Activated B cell treated with CpG ODN at 0.5 μM for 24 hours (primary cell): ENCODE measurements at places on chromosomes 4 and X.
A peak's percentile ranks its signal among the peaks of the same experiment; 100 is the strongest.

GRCh38 chr4:82715731-82716617, 82.6 kb downstream of the SCD5 start:
- no peak for DNase-seq

DNA sequence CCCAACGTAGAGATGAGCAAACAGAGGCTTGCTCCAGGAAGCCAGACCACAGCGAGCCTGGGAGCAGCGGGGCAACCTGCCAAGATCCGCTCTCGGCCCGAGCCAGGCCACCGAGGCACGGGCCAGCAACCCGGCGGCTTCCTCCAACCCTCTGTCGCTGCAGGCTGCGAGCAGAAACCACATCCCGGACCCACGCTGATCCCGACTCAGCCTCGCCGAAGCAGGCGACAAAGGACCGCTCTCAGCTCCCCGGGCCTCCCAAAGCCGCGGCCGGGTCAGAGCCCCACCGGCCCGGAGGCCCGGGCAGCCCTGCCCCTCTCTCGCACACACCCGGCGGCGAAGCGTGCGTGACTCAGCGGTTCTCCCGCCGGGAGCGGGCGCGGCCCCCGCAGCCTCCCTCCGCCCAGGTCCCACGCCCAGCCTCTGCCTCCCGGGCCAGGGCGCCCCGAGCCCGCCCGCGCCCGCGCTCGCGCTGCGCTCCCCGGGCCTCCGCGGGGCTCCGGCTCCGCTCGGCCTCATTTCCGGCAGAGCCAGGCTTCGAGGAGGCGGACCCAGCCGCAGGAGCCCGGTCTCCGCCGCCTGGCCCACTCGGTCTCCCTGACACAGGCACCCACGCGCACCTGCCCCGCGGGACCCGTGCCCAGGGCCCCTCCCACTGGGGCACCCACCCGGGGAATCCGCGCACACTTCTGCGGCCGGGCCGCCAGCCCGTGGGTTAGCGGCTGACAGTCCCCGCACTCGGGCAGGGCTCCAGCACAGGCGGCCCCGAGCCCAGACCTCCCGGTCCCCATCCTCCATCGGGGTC, 1.7 kb downstream of the PPP2R2C start:
- DNase-seq, result no peak

DNA sequence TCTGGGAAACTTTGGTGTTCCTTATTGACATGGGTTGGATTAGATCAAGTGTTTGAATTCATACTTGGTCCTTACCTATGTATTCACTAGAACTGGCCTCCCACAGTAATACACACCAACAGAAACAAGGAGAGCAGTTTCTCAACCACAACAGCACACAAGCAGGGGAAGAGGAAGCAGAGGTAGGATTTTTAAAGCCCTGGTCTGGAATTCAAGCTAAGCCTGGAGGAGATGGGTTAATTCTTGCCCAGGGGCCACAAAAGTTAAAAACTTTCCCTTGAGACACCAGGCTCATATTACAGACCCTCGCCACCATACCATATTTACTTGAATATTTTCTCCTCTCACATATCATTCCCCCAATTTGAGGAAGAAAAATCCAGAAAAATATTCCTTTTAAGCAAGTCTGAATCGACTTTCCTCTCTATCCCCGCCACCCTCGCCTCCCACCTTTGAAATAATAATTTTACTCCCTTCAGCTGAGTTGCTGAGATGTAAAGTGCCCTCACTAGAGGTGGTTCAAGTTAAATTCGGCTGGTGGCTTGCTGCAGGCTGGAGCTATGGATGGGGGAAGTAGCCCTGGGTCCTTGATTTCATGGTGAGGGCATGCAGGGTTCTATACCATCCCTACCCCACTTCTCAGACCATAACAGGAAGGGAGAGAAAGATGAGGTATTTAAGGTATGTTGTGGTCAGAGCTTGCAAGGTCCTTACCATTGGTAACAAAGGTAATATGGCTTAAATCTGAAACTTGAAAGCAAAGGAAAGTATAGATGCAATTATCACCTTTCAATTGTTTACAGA, 440.2 kb downstream of the INPP4B start:
- no peak for DNase-seq

- peak; percentile 35 for DNase-seq
These were observed 5.4 kb upstream of the CCDC120 start for GRCh38 chrX:49053223-49054072.

- DNase-seq, result no peak
These were observed 174.9 kb upstream of the SMARCAD1 start for GRCh38 chr4:94032754-94033153.

GRCh38 chrX:64204701-64205440, 637 bp downstream of the AMER1 start:
- peak; percentile 17 for DNase-seq

DNA sequence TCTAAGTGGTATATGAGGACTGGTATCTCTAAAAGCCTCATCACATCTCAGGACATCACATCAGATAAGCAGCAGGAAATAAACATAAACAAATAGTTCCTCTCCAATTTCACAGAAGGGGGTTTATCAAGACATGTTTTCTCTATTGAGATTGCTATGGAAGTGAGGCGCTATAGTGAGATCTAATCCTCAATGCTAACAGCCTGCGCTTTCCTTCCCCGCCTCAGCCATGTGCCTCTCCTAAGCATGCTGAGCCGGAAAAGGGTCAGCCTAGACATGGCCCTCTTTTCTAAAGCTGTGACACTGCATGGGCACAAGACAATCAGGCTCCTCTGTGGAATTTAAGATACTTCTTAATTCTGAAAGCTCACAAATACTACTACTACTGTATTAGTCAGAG, 286.1 kb downstream of the INPP4B start:
- DNase-seq, result no peak

- DNase-seq, result no peak
These were observed 502.9 kb upstream of the PCDH10 start for GRCh38 chr4:132646186-132646585.

- no peak for DNase-seq
These were observed 5.7 kb downstream of the RTL5 start for GRCh38 chrX:72126048-72126415.

- no peak for DNase-seq
These were observed 36.9 kb downstream of the PARM1 start for GRCh38 chr4:74969507-74970474.

DNA sequence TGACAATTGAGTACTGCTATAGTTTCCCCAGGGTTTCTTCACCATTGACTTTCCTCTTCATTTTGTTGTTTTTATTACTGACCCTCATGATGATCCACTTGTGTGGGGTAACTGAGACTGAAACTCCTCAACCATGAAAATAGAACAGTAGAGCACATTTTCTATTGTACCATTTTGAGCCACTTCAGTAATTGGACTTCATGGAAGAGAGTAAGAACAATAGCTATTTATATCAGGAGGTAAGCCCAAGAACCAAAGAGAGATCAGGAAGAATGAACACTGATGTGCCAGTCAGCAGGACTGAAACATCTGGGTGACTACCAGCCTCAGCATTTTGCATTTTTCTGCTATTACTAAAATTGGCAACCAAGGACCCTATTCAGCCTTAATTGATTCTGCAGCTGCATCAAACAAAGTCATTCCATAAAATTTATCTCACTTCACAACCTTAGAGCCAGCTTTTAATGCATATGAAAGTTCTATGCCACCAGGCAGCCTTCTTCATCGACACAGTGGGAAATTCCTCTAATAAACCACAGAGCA, 151.4 kb downstream of the BANK1 start:
- DNase-seq, result no peak

DNA sequence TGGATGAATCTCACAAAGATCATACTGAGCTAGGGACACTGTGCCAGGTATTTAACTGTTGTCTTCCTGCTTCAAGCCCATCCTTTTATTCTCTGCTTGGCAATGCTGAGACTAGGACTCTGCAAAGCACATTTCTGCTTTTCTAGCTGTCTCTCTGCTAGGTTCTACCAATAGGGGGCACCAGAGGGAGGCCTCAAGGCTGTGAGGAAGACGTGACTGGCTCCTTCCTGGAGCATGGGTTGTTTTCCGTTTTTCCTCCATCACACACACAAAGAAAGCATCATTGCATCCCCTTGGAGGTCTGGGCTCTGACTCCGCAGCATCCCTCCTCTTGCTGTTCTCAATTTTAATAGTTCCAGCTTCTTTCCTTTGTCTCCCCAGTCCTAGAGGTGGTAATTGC, 10.9 kb upstream of the DCTD start:
- no peak for DNase-seq

DNA sequence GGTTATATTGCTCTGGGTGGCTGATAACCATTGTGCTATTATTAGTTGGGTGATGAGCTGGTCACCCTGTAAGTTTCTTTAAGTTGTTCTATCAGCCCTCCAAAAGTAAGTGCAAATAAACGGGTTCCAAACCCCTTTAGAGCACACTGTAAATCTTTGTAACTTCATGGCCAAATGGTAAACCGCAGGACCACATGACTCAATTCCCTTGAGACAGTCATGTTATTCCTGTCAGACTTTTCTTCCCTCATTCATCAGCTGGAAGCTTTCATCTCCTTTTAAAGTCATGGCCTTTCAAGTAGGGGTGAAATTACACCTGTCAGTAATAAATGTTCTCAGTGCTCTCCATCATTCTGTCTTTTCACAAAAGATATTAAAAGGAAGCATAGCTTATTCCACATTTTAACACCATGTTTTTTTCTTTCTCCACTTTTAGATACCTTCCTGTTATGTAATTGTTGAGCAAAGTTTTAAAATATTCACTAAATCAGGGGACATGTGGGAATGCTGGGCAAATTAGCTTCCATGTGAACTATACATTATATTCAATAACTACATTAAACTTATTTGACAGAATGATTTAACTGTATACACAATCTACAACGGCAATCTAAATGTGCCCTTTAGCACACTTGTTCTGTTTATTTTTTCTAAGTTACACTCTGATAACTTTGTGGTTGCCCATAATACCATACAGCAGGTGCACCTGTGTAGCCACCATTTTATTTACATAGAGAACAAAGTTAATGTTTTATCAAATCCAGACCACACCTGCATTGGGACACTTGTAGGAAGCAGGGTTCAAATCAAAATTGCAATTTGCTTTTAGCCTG, 275.5 kb downstream of the CFAP299 start:
- DNase-seq, result peak; percentile 15

DNA sequence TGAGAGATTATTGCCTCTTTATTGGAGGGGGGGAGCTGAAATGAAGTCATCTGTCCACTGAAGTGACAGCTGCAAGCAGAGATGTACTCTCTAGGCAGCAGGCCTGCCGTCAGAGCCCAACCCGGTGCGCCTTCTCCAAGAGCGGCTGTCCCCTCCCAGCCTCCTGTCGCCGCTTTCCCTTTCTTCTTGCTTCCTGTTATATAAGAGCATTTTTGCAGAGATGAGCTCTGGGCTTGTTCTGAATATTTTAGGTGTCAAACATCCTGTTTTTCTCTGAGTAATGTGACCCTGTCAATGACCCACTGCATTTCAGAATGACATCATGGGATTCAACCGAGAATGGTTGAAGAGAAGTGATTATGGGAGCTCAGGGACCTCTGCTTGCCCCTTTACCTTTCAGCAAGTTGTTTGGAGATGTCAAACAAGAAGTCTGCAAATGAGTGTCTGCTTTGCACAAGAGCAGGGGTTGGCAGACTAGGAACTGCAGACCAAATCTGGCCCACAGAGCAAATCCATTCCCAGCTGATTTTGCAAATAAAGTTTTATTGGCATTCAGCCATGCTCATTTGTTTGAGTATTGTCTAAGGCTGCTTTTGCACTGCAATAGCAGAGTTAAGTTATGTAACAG, 79.9 kb downstream of the SLC9A6 start:
- DNase-seq, result no peak

DNA sequence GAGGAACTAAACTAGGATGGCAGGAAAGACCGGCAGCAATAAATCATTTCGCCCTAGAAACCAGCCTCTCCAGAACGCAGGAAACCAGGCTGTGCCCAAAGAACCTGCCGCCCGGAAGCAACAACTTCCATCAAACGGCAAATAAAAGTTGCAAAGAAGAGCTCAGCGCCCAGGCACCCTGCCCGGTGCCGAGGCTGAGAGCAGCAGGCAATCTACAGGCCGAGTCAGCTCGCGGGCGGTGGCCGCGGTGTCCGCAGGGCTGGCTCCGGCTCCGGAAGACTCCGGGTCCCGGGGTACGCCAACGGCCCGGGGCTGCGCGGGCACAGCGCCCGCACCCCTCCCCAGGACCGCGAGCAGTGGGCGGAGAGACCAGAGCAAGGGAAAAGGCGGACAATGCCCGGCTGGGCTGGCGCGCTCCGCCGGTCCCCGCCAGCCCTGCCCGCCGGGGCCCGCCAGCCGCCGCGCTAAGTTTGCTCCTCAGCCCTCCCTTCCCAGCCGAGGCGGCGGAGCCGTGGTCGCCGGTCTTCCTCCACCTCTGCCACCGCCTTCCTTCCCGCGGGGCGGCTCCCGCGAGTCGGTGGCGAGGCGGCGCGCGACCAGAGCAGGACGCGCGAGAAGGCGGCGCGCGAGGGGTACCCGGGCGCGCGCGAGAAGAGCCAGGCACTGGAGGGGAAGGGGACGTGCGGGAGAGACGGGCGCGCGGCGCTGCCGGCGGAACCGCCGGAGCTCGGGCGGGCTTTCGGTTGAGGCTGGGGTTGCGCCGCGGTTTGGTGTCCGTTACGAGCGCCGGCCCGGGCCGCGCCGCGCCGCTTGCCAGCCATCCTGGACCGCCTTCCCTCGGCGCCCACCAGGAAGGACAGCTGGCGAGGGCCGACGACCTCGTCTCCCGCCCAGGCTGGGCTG, 733 bp downstream of the FRYL start:
- peak; percentile 70 for DNase-seq

GRCh38 chr4:85780664-85781063, 305.7 kb downstream of the ARHGAP24 start:
- no peak for DNase-seq

DNA sequence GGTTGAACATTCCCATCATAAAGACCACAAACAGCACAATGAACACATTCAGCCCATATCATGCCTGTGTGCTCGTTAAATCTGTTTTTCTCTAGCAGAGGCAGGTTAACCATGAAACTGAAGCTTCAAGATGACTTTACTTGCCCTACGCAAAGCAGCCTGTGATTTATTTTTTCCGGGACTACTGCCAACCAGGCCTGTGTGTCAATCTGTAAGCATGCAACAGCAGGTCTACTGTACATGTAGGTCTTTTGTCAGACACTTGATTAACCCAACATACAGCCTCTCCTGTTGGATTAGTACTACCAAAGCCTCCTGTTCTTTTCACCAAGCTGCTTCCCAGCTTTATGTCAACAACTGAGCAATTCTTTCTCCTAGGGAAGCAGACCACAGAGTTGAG, 85.5 kb upstream of the ACSL1 start:
- DNase-seq, result no peak

DNA sequence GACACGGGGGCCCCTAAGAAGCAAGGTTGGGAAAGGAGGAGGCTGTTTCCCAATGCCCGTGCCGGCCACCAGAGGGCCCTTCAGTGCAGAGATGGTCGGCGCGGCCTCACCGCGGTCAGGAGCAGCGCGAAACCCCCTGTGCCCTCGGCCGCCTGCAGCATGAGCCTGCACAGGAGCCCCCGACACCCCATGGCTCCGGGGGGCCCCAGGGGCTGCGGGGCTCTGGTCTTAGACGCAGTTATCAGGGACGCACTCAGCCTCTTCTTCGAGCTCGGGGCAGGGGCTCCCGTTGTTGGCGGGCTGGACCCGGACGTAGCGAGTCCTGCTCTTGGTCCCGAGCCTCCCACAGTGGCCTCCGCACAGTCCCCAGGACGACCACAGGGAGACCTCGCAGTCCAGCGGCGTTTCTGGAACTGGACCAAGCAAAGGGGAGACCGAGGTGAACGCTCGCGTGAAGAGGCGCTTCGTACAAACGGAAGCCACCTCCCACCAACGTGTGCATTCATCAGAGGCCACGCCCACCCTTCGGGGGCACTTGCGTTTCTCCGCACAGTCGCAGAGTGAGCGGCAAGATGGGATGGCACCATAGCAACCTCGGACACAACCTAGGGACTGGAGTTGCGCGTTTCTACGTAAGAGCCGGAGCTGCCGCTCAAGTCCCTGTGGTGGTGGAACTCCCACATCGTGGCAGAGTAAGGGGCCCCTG, 5.0 kb downstream of the SPON2 start:
- DNase-seq, result peak; percentile 79

- no peak for DNase-seq
These were observed 2209.9 kb downstream of the PCDH7 start for GRCh38 chr4:32929796-32930699.
